ENCODE measurements at places on chromosomes 6 and 20.

DNA sequence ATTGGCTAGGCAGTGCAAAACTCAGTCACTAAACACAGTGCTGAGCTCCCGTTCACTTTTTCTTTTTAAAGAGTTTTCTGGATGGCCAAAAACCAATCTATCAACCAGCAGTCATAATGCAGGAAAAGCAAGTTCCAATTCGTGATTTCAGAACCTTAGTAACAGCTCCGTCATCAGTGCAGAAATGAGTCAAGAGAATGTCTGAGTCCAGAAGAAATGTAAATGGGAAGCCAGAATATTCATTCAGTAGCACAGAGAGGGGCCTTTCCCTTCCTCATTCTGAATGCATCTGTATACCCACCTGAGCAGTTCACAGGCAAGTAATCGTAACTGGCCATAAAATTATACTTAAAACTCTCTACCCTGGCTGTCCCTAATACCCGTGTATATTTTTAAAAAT is 20.4 kb downstream of the HUS1B start:
- no peak for DNase-seq

DNA sequence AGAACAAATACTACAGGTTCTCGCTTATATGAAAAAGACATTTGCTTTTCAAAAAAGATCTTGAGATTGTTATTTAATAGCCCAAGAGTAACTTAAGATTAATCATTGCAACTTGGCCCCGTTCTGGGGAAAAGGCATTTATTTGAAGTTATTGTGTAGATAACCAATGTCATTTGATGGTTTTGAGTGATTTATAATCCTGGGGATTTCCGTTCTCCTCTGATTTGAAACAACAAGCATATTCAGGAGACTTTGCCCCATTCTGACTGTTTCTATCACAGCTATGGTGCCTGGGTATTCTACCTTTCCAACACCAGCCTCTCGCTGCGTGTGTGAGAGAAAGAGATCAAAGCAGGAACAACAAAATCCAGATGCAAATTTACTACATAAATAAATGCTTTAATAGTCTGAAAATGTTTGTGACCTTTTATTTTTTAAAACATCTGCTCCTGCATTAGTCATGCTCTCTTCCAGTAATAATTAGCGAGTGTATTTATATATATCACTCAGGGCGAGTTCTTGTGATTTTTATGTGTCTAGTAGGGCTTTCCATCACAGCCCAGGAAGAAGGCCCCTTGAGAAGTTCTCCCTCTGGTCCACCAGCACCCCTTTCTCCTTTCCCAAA is 197.9 kb upstream of the FOXQ1 start:
- no peak for DNase-seq

DNA sequence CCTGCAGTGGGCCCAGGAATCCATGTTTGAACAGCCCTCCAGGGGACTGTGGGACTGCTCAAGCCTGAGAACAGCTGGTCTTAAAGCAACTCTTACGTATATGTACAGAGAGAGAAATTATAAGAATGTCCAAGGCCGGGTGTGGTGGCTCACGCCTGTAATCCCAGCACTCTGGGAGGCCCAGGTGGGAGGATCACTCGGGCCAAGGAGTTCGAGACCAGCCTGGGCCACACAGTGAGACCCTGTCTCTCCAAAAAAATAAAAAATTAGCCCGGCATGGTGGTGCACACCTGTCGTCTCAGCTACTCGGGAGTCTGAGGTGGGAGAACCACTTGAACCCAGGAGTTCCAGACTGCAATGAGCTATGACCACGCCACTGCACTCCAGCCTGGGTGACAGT is 134.0 kb downstream of the DTNBP1 start:
- DNase-seq = no peak

DNA sequence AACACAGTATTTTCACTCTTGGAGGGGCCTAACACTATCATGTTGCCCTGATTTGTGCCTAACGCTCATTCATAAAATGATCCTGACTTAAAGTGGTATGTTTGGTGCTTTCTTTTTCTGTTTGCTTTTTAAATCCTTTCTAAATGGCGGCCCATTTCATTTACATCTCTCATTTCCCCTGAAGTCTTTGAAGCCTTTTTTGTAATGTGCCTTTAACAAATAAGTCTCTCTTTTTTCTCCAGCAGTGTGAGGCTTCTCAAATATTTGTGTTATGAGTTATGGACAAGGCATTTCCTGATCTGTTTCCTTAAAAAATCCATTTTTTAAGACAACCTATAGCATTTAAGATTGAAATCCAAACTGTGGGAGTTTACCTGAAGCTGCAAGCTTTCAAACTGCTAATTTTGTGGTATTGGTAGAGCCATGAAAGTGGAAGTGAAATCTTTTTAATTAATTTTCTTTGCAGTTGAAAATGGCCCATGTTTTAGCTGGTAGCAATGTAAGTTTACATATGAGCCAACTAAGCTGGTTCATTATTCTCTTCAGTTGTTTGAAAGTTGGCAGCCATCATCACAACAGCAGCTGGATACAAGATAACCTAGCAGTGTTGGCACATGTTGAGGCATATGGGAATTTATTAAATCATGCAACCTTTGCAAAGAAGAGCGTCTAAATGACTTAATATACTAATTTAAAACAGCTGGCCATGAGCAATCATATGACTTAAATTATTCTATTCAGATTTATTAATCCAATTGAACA is 469.7 kb downstream of the CDKAL1 start:
- no peak for DNase-seq

DNA sequence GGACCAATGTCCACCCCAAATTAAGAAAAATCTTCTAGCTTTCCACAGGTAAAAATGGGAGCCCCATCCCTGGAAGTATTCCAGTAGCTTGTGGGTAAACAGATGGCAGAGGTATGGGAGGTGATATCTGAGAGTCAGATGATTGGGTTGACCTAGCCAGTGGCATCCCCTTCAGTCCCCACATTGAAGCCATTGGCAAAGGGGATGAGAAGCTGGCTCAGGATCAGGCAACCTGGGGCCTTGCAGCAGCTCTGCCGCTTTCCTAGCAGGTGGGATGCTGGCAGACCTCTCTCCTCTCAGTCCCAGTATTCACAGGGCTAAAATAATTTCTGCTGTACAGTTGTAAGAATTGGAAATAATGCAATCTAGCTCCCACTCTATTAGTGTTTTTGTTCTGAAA is 108.9 kb upstream of the KCNG1 start:
- no peak for DNase-seq

- no peak for DNase-seq
These were observed 11.1 kb downstream of the HLA-F start for GRCh38 chr6:29734046-29735018.

GRCh38 chr6:31877651-31878161 is 1.1 kb downstream of the SLC44A4 start:
- DNase-seq = no peak

GRCh38 chr6:3383525-3383924 is 73.3 kb downstream of the SLC22A23 start:
- no peak for DNase-seq

GRCh38 chr6:36920049-36920448 is 34.3 kb downstream of the C6orf89 start:
- DNase-seq = no peak

GRCh38 chr20:62051546-62052255 is 14.0 kb downstream of the TAF4 start:
- no peak for DNase-seq

- no peak for DNase-seq
These were observed 119.0 kb downstream of the ALDH8A1 start for GRCh38 chr6:134830940-134831339.

DNA sequence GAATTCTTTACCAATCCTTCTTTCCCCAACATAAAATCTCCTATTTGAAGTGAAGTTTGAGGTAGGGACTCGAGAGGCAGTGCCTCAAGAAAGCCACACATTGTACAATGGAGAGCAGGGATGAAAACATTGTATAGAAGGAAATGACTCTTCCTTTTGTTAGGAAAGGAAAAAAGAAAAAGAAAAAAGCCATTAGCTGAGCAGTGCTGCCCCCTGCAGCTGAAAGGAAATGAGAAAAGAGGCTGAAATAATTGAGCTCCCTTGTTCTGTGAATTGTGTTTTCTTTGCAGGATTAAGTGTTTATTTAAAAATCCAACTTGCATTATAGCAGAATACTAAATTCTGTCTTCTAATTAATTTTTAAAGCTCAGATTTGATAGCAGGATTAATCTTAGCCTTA is 162.9 kb upstream of the SASH1 start:
- DNase-seq = no peak

DNA sequence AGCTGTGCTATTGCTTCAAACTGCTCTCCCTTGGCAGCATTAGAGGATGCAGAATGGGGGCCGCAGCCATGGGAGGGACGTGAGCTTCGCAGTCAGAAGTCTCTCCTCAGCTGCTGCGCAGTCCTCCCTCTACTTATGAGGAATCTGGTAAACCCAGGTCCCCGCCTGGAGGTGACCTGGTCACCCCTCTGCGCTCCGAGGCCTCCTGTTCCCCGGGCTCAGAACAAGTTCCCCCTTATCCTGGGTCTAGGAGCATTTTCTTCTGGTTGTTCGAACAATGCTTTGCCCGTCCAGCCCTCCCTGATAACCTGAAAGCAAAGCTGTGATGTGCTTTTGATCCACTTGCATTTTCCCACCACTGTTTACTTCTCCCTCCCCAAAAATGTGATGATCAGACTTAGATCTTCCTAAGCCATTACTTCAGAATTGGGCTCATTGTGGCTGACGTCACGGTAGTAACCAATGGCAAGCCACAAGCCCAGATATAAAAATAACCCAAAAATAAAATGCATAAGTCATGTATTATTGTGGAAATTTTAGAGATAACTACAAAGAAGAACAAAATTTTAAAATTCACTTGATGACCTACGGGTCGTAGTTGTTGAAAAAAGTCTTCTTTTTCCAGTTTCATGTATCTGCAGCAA is 80.7 kb downstream of the SERAC1 start:
- DNase-seq = no peak

DNA sequence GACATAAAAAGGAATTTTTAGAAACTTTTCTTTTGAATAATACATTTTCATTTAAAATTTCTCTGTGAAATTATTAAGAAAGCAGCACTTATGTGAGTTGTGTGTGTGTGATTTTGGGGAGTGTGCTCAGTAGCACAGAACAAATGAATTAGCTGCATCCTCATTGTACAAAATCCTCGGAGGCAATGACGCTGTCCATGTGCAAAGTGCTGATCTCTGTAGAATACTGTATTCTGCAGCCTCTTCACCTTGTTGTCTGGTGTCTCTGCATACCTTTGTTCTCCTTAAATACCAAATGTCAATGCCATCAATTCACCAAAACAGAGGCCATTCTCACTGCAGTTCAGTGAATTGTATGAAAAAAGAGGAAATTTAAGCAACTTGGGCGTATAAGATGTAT is 838.4 kb downstream of the QKI start:
- peak; percentile 40 for DNase-seq

DNA sequence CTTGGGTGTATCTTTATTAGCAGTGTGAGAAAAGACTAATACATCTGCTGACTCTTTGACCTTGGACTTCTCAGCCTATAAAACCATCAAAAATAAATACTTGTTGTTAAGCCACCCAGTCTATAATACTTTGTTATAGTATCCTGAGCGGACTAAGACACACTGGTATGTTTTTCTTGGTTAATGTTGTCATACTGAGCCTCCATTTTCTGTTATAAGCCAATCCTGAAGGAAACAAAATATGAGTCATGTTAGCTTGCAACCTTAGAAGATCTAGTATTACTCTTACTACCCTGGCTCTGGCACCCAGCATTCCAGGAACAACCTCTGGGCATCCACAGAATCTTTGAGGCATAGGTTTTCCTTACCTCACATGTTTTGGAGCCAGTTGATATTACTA is 307.2 kb downstream of the FRK start:
- DNase-seq = no peak

DNA sequence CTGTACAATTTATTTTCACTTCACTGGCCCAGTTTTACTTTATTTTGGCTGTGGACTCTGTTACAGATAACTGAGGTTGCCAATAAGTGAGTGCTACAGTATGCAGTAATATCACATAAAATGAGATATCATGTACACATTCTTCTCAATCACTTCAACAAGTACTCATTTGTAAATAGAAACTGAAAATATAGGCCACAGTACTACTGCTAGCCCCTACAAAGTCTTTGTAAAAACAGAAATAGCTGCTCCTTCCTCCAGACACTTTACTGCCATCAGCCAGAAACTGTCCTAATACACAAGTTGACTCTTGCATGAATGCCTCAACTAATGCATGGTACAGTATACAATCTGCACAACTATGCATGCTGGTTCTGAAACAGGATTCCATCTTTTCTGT is 9.2 kb downstream of the DTNBP1 start:
- no peak for DNase-seq

DNA sequence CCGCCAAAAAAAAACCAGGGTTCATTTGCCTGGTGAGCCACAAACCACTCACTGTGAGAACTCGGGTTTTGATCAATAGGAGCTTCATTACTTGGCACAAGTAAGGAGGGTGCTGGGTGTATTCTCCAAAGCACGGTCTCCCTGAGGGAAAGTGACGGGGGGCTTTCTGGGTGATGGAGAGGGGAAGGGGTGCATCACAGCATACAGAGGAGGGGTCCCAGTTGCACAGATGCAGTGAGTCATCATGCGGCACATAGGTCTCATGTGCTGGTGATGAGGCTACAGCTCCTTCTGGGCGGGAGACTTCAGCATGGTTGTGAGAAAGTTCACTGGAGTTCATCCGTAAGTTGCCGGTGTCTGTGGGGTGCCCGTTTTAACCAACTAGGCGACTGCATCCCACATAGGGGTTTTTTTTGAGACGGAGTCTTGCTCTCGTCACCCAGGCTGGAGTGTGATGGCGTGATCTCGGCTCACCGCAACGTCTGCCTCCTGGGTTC is 36.2 kb downstream of the SUN5 start:
- DNase-seq = no peak

DNA sequence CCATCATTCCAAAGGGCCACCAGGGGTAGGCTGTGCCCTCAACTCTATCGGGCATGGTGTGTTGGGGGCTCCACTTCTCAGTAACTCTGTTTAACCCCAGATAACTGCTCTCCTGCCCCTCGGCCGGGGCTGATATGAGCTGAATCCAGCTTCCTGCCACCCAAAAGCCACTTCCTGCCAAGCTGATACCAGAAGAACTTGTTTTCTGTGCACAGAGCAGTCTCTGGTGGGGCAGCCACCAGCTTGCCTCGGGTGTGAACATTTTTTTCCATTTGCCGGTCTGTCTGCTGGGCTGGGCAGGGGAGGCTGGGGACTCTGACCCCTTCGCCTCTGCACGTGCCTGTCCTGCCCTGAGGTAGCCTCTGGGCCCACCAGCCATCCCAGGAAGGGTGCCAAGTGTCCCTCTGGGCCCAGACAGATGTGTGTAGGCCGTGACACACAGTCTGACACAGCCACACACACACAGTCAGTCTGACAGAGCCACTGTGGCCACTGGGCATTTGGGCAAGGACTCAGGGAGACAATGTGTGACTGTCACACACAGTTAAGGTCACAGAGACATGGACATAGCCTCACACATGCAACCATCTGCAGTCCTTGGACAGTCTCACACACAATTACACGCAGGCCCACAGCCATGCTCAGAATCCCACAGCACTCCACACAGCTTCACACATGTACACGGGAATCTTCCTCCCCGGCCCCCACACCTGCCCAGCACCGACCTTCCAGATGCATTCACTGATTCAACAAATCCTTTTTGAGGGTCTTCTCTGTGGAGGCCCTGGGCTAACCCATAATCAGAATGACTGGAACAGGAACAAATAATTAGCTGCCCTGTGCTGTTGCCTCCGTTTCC is 45.1 kb downstream of the NOL4L start:
- DNase-seq = no peak
